ENCODE measurements at places on chromosomes 3 and 15.

DNA sequence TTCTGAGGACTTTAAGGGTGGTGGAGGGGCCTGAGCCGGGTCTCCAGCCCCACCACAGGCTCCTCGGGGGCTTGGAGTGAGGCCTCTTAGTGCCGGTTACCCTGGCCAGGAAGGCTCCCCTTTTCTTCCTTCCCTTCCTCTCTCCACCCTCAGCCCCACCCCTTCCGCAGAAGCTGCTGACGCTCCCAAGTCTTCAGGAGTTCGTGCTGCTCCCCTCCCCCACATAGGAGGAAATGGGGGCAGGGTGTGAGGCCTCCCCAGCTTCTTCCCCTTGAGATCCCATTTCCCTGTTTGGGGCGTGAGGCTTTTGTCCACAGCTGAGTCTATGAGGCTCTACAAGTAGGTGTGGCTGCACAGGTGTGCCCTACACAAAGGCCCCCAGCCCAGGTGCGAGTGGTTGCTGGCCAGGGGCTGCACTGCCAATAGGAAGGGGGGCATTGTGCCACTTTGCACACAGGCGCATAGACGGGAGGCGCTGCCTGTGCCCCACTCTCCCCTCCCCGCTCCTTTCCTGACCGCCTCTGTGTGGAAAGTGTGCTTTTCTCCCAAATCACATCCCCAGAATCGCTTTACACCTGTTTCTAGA is 915 bp upstream of the CALML4 start:
- peak; percentile 90 for DNase-seq

- no peak for DNase-seq
Measured at GRCh38 chr15:20358066-20358778, 183.4 kb downstream of the GOLGA6L6 start.

- no peak for DNase-seq
Measured at GRCh38 chr15:71219645-71220044, 104.4 kb downstream of the THSD4 start.

DNA sequence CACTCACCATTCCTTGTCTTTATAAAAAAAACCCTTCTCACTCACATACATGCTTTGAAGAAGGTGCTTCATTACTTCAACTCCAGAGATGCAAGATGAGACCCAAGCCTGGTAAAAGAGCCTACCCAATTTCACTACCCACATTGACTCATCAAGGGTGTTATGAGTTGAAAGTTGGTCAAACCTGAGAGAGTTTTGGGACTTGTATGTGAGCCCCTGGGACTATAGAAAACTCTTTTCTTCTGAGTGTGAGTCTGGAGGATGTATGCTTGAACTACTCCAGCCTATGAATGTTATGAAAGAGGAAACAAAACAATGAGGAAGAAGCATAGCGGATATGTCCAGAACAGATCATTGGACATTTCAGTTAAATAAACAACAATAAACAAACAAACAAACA is 106.5 kb upstream of the SATB1 start:
- DNase-seq: no peak

DNA sequence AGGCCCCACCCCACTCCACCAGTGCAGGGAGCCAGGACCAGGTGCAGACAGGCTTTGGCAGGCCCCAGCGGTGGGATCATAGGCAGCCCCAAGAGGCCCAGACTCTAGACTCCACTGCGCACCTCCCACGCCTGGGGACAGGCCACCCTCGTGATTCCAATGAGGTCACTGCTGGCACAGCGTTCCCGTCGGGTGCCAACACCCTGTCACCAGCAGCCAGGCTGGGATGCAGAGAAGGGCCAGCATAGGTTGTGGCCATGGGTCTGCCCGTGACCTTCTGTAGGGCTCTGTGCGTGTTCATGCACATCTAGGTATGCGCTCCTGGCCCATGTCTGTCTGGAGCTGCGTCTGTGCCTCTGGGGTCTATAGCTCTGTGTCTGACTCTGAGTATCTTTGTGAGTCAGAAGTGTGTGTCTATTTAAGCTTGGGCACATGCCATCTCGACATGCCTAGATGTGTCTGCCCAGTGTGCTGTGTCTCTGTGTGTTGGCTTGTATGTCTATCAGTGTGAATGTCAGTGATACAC is 13.0 kb downstream of the VIPR1 start:
- no peak for DNase-seq

DNA sequence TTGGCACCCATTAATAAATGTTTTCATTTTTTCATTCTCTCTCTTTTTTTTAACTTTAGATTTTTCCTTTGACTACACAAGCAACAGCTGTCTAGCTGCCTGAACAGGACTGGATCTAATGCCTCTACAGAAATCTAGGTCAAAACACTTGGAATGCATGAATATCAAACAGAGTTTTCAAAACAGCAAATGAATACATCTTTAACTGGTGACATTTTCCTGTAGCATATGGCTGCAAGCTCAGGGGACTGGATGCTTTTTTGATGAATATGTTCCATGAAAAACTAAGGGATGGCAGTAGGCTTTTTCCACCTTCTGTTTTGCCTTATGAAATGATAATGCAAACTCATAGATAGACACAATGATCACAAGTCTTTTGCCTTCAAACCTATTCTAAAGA is 661.7 kb downstream of the MCTP2 start:
- no peak for DNase-seq

- DNase-seq: peak; percentile 84
Measured at GRCh38 chr3:169771497-169772304, 1.5 kb upstream of the MYNN start.
